Osteoblast (primary cell): ENCODE measurements at places on chromosomes 5 and 9. TPM values are rescaled to one million over a fixed set of nuclear protein-coding genes. Genes with fewer than 3 reads are reported as not detected.

The NCS1 gene
- 43.0 and 49.9 TPM in 2 replicates for total RNA-seq

The AJM1 gene
- total RNA-seq: 0.88 and 1.1 TPM in 2 replicates

The GRIA1 gene
- total RNA-seq: 0.29 and 1.1 TPM in 2 replicates

The LCN9 gene
- total RNA-seq: not detected in 2 replicates

The SOX30 gene
- total RNA-seq: under 0.01 TPM in 2 replicates

The ABO gene
- total RNA-seq: not detected in 2 replicates

The ST8SIA4 gene
- total RNA-seq: 1.4 and 1.8 TPM in 2 replicates

The ARSI gene
- 4.7 and 6.5 TPM in 2 replicates for total RNA-seq

The TMEM252 gene
- not detected in 2 replicates for total RNA-seq

The COL15A1 gene
- 8.0 and 29.3 TPM in 2 replicates for total RNA-seq
